ENCODE measurements at places on chromosomes 16 and 17.

DNA sequence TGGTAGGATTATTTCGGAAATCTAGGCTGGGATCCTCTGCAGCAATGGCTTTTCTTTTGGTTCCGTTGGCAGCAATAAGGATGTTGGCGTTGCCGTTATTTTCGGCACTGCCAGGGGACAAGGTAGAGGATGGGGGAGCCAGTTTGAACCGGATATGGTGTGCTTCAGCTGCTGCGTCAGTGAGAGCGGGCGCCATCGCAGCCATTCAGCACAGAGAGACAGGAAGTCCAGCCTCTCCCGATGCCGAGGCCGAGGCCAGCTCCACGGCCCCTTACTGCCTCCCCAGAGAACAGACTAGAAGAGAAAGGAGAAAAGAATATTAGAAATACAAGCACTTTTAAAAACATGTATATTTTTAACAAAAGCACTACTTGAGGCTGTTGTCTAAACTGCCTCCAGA is 21.3 kb downstream of the KANSL1 start:
- DNase-seq: no peak

GRCh38 chr16:53812914-53813313 is 109.0 kb downstream of the FTO start:
- DNase-seq: no peak

DNA sequence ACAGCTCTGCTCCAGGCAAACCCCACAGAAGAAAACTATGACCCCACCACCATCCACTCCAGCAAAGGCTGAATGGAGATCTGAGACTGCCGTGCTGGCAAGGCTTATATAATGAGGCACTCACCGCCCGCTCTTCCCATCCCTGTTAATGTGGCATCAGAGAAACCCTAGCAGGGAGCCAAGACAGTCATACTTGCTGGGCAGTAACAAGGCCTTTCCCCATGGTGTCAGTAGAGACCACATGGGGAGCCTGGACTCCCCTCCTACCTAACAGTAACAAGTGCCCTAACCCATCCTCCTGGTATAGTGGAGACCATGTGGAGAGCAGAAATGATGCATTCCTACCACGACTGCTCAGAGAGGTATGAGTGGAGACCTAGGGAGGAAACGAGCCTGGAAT is 235.2 kb downstream of the C16orf78 start:
- DNase-seq: peak; percentile 12

GRCh38 chr16:19008245-19009169 is 24.8 kb downstream of the TMC7 start:
- DNase-seq: no peak

GRCh38 chr16:68644715-68645493 is at the start of gene CDH3:
TSS of gene CDH3 (plus strand) at chr16:68645310. CDS start at chr16:68645380, 70 bp downstream.
- DNase-seq: no peak

DNA sequence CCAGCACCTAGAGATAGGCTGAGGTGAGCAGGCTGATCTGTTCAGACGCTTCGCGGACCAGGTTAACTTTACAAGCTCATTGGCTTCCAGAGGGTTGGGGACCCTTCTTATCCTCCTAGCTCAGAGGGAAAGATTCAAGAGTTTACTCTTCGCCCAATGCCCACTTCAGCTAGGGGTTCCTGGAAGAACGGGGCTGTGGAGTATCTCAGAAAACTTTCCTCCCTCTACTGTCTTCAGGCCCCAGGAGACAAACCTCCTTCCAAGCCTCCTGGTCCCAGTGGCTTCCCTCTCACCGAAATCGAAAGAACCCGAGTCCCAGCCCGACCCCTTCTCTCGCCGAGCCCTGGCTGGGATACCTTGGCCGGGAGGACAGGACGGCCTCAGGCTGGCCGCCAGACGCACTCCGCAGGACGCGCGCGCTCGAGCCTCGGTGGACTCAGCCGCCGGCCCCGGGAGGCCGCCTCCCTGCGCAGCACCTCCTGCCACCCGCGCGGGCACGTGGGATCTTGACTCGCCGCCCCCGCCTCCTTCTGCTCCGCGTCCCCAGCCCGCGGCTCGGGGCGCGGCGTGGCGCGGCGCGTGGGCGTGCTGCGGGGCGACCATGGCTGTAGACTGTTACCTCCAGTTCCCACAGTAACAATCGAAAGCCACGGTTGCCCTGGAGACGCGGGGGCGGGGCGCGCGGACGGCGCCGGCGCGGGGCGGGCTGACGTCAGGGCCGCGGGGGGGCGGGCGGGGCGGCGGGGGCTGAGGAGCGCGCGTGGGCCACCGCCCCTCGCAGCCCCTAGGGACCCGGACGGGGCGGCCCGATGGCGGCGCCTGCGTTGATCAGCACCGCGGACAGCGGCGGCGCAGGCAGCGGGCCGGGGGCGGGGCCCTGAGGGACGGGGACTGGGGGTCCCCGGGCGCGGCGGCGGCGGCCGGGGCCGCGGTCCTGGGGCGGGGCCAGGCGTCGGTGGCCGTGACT is 5.3 kb upstream of the HIC1 start:
- DNase-seq: no peak

DNA sequence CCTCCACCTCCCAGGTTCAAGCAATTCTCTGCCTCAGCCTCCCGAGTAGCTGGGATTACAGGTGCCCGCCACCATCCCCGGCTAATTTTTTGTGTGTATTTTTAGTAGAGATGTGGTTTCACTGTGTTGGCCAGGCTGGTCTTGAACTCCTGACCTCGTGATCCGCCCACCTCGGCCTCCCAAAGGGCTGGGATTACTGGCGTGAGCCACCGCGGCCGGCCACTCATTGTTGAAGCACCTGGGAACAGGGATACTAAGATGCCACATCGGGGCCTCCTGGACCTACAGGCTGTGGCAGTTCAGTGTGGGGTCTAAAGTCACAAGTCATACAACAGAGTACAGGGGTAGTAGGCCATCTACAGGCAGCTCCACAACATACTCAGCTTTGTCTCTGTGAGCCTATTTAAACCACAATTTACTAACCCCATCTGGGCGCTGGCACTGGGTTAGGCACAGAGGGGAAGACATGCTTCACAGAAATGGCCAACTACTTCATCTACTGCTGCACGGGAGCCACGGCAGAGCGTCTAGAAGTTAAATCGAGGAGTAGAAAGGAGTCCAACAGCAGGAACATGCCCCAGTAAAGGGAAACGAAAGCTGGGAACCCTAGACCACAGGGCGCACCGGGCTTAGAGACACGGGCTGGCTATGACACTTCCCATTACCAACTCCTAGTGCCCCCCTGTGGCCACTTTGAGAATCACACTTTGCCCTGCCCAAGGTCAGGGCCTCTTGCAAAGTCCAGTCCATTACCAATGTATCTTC is 4.3 kb downstream of the VAMP2 start:
- DNase-seq: peak; percentile 35

- no peak for DNase-seq
These were observed 1.3 kb downstream of the PLEKHH3 start for GRCh38 chr17:42675348-42675964.

DNA sequence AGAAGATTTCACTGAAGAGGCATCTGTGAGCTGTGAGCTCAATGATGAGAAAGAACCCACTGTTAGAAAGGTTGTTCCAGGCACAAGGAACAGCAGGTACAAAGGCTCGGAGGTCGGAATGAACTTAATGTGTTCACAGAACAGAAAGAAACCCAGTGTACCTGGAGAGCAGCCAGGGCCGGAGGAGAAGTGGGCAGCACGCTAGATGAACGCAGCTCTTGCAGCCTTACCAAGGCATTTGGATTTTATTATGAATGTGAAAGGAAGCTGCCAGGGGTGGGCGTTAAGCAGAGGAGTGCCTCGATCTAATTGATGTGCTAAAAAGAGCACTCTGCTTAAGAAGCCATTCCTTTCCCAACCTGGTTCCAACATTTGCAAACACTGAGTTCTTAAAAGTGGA is 19.0 kb downstream of the EEF2K start:
- no peak for DNase-seq

DNA sequence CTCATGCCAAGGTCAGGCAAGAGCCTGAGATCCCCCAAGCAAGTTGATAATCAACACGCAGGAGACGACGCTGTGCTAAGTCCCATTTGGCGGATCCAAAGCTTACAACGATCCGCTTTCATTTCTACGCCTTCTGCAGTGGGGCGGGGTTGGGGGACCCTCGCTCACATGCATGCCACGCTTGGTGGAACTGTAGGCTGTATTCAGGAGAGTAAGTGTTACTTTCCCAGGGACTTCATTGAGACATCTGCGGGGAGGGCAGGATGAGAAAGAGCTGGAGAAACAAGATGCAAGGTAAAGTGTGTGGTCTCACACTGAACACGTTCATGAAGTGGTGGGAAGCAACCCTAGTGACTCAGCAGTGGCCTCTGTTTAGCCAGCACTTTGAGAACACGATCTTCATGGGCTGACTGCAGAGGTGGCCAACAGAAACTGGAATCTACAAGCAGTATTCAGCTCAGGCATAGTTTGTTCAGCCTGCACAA is 100.5 kb downstream of the XYLT1 start:
- no peak for DNase-seq

GRCh38 chr16:21301168-21301894 is 23.2 kb upstream of the CRYM start:
- DNase-seq: no peak

DNA sequence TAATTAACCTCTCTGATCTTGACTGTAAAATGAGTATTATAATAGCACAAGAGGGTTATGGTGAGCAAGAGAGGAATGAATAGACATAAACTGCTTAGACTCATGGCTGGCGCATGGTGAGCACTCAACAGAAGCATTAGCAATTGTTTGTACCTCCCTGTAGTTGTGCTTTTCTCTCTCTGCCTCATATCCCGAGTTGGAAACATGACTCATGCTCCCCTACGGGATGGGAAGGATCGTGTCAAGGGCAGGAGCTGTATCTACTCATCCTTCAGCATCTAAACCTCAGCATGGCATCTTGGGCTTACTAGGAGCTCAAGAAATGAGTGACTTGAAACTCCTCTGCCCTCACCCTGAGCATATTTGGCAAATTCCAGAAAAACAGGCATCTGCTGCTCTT is 299.6 kb downstream of the MAP2K4 start:
- DNase-seq: no peak

GRCh38 chr17:1034652-1035210 is 37.8 kb downstream of the TIMM22 start:
- no peak for DNase-seq

DNA sequence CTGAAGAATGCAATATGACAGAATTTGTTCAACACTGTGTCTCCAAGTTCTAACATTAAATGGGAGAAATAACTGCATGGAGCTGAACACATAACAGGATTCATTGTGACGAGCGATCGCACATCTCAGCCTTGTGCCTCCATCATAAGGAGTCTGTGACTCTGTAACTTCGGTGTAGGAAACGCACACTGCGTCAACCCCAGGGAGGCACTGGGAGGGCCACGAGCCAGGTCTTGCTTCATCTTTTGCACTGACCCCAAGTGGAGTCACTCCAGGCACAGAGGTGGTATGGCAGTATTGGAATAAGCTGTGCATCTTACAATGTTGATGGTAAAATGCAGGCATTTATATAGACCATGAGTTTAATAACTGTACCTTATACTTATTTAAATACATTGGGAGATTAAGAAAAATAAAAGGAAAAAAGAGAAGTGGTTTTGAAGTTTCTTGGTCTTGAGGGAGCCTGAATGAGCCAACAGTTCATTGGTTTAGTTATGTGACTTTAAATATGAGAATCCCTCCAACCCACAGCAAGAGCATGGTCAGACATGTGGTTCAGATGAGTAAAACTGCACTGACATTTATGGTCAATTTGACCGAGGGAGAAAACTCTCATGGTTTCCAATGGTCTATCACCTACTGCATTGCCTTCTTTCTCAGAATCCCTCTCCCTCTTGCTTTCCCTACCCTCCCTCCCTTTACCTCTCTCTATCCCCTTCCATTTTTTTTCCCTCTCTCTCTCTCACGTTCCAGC is 5.7 kb upstream of the PMP22 start:
- DNase-seq: no peak

DNA sequence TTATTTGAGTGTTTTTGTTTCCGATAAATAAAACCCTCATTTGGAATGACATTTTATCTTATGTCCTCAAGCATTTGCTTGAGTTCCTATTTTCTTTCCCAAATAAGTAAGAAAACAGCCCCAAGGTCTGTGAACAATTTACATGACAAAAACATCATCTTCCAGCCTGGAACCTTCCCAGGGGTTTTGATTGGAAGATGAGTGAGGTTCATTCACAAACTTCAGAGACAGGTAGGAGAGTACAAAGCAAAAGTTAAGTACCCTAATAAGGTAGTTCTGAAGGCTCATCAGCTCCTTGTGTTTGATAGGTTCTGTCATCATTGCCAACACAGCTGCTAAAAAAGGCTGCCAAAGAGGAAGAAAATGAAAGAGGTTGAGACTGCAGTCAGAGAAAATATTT is 772.8 kb downstream of the CDH8 start:
- no peak for DNase-seq

DNA sequence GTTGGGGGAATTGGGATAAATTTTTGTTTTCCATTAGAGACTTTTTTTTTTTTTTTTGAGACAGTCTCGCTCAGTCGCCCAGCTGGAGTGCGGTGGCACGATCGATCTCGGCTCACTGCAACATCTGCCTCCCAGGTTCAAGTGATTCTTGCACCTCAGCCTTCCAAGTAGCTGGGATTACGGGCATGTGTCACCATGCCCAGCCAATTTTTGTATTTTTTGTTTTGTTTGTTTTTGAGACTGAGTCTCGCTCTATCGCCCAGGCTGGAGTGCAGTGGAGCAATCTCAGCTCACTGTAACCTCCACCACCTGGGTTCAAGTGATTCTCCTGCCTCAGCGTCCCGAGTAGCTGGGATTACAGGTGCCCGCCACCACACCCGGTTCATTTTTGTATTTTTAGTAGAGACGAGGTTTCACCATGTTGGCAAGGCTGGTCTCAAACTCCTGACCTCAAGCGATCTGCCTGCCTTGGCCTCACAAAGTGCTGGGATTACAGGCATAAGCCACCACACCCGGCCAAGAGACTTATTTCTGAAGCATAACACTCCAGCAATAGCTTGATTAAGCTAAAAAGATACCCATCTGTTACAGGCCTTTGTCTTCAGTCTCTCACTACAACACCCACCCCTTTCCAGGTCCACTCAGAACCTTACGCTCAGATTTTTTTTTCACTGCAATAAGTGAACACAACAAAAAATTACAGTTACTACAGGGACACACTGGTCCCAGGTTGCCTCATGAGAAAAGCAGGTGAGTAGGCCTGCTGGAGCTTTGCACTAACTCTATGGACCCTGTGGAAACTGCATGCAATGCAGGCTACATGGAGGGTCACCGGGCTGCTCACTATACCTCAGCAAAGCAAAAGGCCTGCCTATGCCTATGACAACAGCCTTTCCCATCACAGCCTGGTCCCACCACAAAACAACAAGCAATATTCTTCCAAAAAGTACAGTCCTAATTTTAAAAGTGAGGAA is 34.6 kb downstream of the KANSL1 start:
- no peak for DNase-seq

DNA sequence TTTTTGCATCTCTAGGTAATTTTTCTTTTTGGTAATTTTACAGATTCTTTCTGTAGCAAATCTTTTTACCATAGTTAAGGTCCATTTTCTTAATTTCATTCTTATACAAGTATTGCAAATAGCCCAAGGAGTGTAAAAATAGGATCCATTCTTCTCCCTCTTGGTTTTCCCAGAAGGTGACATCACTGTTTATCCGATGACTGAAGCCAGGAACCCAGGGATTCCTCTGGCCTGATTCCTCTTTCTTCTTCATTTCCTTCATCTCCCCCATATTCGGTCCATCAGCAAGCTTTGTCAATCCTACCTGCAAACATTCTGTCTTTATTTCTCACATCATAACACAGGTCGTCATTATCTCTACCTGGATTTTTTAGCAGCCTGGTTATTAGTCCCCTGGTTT is 5.3 kb downstream of the RBBP6 start:
- DNase-seq: no peak

Measured in fibroblast of skin of left biceps (primary cell).